Stimulated activated naive CD8-positive, alpha-beta T cell treated with anti-CD3 and anti-CD28 coated beads, Interleukin-15, Interleukin-2, amounts not matched to agents 100 U/mL and 50 U/mL, for 24 hours (primary cell): ENCODE measurements at places on chromosomes 3 and 15.
A peak's percentile ranks its signal among the peaks of the same experiment; 100 is the strongest.

- no peak for DNase-seq
Measured at GRCh38 chr3:14143271-14144225, 18.7 kb downstream of the TMEM43 start.

GRCh38 chr3:180000500-180000899, 36.2 kb downstream of the PEX5L start:
- DNase-seq: no peak

DNA sequence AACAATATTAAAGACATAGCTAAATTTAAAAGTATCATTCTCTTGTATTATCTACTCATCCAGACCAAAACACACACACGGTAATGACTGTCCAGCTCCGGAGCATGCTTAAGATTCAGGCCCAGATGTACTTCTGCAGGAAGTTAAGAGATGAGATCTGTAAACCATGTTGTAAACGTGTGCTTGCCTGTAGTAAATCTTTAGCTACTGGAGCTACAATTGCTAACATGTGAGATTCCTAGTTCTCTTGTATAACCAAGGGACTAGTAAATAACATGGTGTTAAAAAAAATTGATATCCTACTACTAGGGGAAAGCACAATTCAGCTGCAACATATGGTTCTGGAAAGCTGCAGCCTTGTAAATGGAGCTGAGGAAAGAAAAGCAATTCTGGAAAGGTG, 651.7 kb upstream of the CCDC54 start:
- DNase-seq: no peak

- no peak for DNase-seq
Measured at GRCh38 chr3:83460052-83460451, 1498.7 kb upstream of the CADM2 start.

DNA sequence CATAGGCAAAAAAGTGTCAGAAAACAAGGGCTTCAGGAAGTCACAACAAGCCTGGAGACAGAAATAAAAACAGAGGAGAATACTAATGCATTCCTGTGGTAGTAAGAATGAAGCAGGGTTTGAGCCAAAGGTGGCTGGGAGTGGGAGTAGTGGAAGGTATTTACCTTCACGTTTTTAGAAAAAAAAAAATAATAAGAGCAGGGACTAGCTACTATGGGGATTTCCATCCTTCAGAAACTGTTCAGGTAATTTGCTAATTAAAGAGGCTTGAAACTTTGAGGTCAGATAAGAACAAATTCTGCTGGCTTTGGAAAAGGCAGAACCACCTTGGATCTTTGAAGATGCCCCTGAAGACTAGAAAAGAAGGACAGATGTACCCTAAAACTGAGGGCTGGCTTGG, 18.4 kb downstream of the ILDR1 start:
- no peak for DNase-seq

DNA sequence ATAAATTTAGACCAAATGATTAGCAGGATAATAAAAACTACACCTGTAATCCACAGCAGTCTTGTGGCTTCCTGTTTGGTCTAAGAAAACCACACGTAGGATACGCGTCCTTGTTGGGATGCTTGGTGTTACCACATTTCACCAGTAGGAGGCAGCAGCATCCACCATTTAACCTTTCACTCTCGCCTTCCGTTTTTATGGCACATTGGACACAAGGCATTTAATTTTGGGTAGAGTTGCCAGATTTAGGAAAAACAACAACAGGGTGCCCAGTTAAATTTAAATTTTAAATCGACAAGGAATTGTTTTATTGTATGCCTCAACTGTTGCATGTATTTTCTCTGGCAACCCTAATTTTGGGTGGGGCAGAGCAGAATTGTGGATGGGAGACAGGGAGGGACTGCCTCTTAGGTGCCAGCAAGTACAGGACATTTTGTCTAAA, 6.3 kb downstream of the LRRC31 start:
- DNase-seq: peak; percentile 65
